ENCODE measurements at places on chromosomes 16 and 17.
A peak's percentile ranks its signal among the peaks of the same experiment; 100 is the strongest.

- DNase-seq = no peak
These were observed 345.7 kb downstream of the CDH13 start for GRCh38 chr16:82972331-82972919.

- DNase-seq = no peak
These were observed 201.5 kb upstream of the CPHXL start for GRCh38 chr16:75927810-75928209.

DNA sequence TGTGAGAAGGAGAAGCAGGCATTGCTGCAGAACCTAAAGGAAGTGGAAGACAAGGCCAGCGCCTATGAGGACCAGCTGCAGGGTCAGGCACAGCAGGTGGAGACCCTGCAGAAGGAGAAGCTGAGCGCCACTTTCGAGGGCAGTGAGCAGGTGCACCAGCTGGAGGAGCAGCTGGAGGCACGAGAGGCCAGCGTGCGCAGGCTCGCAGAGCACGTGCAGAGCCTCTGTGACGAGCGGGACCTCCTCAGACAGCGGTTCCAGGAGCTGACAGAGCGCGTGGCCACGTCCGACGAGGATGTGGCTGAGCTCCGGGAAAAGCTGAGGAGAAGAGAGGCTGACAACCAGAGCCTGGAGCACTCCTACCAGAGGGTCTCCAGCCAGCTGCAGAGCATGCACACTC, 41.5 kb downstream of the PLD6 start:
- no peak for DNase-seq

DNA sequence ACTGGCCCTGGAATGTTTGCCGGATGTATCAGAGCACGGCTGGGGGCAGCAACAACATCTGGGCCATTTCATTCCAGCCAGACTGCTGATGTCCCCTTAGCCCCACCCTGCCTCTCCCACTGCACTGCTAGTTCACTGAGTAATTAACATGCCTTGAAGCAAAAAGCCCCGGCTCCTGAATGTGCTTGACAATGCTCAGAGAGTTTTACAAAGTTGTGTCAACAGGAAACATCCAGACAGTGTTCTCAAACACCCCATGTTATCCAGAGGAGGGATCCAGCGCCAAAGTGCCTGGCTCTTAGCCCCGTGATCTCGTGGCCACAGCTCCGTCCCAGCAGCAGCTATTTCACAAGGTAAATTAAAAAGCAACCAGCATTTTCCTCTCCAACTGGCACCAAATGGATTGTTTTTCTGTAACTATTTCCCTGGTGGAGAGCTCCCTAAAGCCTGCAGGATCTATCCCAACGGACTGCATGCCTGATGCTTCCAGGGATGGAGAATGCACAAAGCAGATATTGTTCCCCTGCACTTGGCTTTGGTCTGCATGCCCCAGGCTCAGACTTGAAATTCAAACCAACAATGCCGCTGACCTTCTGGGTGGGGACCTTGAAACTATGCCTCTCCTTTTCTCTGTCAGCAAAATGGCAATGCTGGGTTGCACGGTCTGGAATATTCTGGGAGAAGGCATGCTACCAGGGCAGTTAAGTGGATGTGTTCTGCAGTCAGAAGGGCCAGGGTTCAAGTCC, 115.6 kb upstream of the CDH5 start:
- DNase-seq = no peak

DNA sequence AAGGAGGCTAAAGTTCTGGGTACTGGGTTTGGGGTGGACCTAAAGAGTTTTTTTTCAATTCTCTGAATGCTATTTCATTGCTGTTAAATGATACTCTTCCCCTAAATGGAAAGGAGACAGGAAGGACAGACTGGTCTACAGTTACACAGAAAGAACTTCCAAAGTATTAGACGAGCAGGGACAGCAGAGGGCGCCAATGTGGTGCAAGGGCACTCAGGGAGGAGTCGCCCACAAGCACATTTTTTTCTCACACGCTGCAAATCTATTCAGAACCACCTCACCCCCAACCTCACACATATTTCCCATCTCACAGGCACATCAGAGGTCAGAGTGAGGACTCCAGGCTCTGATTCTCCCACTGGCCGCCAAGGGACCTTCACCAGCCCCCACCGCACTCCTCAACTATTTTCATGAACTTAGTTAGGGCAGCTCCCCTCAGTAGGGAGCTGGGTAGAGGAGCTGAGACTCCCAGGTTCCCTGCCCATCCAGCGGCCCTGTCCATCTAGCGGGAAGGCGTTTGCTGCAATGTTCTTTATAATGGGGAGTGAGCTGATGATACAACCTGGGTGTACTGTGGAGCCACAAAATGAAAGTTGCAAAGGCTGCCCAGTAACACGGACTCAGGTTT, 6.8 kb upstream of the CA4 start:
- peak; percentile 88 for DNase-seq

DNA sequence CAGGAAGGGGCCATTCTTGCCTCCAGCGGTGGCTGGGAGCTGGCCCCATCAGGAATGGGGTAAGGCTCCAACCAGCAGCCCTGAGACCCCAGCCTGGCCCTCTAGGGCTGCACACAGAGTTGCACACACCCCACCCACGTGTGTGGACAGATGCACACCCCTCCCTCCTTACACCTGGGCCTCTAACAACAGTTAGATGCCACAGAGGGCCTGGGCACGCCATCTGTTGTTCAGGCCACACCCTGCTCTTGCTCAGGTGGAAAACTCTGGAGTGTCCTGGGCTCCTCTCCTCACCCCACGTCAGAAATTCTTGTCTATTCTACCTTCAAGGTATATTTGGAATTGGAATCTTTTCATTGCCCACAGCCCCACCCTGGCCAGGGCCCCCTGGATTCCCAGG, 13.3 kb upstream of the RAI1 start:
- no peak for DNase-seq

GRCh38 chr17:39751637-39752036, 13.9 kb downstream of the GRB7 start:
- DNase-seq = no peak

- no peak for DNase-seq
These were observed 8.6 kb downstream of the KRT28 start for GRCh38 chr17:40791111-40791510.

DNA sequence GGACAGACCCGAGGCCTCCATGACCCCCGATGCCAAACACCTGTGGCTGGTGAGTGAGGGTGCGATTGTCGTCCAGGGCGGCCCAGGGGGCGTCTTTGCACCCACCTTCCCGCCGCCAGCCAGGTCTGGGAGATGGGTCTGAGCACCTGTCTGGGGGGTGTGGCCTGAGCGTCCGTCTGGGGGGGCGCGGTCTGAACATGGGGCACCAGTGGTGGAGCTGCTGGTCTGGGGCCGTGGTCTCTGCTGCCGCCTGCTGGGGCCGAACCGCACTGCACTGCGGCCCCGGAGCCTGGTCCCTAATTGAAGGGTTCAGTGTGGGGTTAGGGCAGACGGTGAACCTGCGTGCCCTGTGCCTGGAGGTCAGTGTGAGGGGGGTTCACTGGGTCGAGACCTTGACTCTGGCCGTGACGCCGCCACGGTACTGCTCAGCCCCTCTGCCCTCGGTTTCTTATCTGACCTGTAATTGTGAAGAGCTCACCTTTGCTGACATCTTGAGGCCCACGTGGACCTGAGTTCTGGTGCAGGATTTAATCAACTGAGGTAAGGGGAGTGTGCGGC, 12.6 kb upstream of the TCF25 start:
- peak; percentile 71 for DNase-seq

- DNase-seq = peak; percentile 31
These were observed at the start of gene KRTAP4-6 for GRCh38 chr17:41140360-41141131. Gene KRTAP4-6, minus strand, starts transcription at chr17:41140544. Its CDS starts 57 bp downstream, at chr17:41140487.

GRCh38 chr16:13587181-13587580, 332.8 kb upstream of the ERCC4 start:
- DNase-seq = no peak

DNA sequence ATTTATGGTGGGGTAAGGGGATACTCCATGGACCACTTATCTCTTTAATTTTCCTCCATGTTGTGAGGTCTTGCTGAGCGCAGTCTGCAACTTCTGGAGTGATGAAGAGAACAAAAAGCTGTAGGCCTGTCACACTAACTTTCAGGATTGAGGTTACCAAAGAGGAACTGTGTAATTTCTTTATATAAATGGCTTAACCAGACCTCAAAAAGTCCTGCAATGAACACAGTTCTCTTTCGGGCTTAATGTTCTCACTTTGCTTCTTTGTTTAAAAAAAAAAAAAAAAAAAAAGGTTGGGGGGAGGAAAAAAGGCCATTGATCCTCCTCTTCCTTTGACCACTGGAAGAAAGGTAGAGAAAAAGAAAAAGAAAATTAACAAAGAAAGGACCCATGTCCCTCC, 86.8 kb upstream of the SOX9 start:
- no peak for DNase-seq

DNA sequence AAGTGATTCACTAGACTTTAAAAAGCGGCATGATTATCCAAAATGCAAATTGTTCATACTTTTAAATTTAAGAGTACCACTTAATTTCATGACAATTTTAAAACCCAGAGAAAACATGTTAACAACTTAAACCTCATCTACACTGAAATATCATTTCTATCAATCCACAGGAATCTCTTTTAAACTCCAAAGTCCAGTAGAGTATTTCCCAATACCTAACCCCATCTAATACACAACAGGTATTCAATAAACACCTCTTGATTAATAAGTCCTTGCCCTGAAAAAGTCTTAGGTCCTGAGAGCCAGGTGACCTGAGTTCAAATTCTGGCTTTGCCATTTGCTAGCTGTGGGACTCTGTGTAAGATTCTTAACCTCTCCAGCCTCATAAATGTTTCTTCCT, 14.7 kb downstream of the CEP20 start:
- DNase-seq = no peak

- no peak for DNase-seq
These were observed 20.8 kb downstream of the ZP2 start for GRCh38 chr16:21190599-21190998.

DNA sequence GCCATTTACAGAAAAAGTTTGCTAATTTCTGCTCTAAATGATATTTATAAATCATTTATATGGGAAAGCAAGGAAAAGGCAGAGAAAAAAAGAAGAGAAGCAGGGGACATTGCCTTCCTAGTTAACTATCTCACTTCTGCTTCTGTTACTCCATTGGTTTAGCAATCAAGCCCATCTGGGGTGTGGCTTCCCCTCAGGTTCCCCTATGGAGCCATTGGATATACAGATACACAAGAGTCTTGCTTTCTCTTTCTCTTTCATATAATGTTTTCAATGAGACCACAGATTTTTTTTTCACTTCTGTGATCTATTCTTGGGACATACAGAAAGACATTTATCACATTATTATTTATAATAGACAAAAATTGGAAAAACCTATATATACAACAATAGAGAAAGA, 105.6 kb upstream of the TOM1L1 start:
- peak; percentile 40 for DNase-seq

DNA sequence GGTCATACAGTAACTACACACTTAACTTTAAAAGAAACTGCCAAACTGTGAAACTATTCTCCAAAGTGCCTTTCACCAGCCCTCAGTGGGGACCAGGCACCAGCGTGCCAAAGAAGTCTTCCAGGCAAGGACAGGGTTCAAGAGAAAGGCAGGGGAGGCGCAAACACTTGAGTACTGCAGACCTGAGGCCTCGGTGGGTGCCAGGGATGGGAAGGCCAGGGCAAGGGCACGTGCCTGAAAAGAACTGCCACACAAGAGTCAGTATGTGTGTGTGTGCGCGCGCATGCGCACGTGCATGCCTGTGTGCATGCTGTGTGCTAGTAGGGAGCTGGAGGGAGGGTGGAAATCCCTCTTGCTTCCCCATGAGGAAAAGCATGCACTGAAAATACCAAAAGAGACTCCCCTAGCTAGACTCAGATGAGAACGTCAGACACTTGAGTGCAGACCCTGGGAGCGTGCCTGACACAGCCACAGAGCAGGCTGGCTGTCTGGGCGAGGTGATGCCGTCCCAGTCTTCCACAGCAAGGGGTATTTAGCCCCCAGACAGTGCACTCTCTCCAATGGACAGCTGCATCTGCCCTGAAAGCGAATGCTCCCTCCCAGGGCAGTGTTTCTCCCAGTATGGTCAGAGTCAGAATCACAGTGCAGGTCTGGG, 40.1 kb upstream of the GSG1L start:
- DNase-seq = no peak

GRCh38 chr16:57826706-57827625, 24.7 kb upstream of the KIFC3 start:
- DNase-seq = no peak

GRCh38 chr17:30831663-30832437, at the start of gene ATAD5:
Gene ATAD5, plus strand, starts transcription at chr17:30831966. Its CDS starts 382 bp downstream, at chr17:30832348.
- peak; percentile 96 for DNase-seq

- DNase-seq = peak; percentile 17
These were observed 655 bp downstream of the ATXN1L start for GRCh38 chr16:71846431-71846830.

DNA sequence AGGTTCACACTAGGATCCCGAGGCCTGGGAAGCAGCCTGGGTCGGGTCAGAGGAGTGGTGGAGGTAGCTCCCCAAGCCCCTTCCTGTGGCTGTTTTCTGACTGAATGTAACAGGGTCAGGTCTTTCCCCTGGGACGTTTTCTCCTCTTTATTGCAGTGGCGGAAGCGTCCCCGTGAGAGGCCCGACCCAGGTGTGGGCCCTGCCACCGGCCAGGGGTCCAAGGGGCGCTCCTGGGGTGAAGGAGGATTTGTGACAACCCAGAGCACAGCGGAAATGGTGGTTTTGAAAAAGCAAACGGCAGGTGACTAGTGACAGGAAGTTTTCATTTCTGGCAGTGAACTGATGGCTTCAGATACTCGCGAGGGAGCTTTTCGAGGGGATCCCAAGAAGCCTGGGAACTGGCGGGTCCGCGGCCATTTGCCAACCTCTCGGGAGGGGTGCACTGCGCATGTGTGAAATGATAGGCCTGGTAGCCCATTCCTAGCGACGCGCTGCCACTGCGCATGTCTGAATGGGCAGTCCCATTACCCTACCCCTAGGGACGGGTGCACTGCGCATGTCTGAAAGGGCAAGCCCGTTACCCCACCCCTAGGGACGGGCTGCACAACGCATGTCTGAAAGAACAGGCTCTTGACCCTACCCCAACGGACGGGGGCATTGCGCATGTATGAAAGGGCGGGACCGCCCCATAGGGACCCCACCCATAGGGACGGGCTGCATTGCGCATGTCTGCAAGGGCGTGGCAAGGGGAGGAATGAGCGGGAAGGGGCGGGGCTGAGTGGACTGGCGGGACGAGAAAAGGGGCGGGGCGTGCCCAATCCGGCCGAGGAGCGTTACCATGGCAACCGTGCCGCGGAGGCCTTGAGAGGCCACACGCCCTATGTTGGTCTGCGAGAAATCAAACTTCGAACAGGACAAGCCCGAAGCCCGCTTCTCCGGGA, 1747.9 kb downstream of the TP53TG3F start:
- DNase-seq = no peak

- DNase-seq = no peak
These were observed 3.5 kb downstream of the SLC47A1 start for GRCh38 chr17:19537111-19537510.

- no peak for DNase-seq
These were observed 17.2 kb downstream of the NTAN1 start for GRCh38 chr16:15038689-15039088.

GRCh38 chr16:2374644-2375043, 34.1 kb upstream of the ABCA3 start:
- no peak for DNase-seq

DNA sequence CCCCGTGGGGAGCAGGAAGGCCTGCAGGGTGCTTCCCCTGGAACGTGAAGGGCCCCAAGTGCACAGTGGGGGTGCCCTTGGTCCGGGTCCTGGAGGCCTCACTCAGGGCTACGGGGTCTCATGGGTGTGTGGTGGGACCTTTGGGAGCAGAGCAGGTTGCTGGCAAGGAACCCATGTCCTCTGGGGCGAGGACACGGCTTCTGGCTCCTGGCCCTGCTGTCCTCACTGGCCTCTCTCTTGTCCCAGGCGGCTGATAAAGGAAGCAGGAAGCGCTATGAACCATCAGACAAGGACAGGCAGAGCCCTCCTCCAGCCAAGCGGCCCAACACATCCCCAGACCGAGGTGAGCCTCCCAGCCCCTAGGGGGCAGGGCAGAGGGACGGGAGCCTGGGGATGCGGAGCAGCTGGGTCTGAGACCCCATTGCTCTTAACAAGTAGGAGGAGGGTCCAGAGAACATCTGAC, 9.8 kb upstream of the IL17C start:
- no peak for DNase-seq

Measured in suppressor macrophage treated with lipopolysaccharide for 4 hours (primary cell).